Thoracic aorta (tissue), 2 donors: ENCODE measurements at places on chromosomes 1 and 21.

GRCh38 chr1:27662261-27662660, 9.7 kb downstream of the IFI6 start:
- no peak for DNase-seq

DNA sequence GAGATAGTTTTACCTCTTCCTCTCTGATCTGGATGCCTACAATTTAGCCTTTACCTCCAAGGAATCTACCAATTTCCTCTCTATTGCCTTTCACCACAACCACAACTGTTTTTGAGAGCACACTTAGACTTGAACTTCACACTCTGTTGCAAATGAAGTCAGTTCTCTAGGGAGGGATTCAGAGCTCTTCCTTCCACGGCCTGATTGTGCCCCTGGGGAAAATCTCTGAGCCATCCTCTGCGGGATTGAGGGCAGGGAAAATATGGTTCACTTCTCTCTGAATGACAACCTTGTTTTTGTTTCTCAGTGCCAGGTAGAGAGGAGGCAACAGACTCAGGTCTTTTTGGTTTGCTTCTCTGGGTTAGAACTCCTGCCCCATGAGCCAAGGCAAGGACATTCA, 35.4 kb upstream of the BCL10 start:
- DNase-seq, result no peak

DNA sequence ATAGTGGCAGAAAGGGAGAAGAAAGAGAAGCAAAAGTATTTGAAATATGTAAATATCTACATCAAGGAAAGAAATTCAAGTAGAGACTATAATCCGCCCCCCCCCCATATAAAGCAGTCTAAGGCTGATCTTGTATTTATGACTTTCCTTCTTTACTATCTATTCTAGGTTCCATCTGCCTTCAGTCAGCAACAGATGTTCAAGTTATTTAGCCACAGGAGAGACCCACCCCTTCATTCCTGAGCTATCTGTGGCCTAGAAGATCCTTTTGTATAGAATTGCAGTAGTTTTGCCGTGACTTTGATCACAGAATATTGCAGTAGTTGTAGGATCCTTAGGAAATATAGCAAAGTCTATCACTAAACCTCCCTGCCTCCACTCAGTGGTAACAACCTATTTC, 10.7 kb upstream of the BSDC1 start:
- DNase-seq, result no peak

DNA sequence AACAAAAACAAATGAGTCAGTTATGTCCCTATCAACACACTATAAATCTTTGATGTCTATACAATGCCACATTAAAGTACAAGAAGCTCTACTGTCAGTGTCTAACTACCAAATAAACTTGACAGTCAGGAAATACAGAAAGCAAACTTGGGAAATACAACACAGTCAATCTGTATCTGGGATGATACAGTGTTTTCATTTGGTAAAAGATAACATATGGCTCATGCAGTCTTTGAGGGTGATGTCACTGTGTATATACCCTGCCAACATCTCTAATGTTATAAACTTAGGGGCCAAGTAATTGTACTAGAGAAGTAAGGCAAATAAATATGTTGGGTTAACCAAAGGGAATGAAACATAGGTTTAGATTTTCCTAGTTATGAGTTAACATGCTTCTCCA, 552.5 kb upstream of the ADAMTS5 start:
- no peak for DNase-seq

DNA sequence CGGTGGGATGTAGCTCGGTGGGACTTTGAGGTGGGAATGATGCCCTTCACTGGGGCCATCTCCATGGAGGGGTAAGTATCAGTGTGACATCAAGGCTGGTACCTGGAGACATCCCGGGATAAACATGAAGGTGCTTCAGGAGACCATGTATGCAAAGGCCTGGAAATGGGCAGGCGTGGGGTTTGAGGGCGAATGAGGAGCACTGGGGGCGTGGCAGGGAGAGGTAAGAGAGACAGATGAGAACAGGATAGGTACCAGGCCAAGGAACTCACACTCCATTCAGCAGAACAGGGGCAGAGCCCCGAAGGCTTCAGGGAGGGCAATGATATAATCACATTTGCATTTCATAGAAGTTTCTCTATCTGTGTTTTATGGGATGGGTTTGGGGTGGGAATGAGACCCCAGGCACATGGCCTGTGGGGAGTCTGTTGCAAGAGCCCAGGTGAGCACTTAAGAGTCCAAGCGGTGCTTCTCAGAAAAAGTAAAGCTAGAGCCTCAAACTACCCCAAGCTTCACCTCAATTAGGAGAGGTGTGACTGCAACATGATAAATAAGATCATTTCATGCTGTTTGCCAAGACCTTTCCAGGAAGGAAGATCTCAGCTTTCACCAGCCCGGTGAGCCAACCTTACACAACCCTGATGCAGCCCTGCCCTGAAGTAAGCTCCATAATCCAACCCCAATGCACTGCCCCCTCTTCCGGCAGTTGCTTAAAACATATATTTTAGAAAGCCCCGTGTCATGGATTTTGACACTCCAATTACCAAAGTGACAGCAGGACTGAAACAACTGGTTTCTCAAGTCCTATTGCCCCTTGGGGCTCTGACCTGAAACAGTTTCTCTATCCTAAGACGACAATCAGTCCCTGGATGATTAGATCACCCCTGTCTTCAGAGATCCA, 7.4 kb downstream of the S100A9 start:
- no peak for DNase-seq

GRCh38 chr21:34201001-34201400, 127.6 kb downstream of the MRPS6 start:
- no peak for DNase-seq

- DNase-seq, result peak; percentile 20
These were observed 382 bp downstream of the TRMT1L start for GRCh38 chr1:185156288-185156853.

DNA sequence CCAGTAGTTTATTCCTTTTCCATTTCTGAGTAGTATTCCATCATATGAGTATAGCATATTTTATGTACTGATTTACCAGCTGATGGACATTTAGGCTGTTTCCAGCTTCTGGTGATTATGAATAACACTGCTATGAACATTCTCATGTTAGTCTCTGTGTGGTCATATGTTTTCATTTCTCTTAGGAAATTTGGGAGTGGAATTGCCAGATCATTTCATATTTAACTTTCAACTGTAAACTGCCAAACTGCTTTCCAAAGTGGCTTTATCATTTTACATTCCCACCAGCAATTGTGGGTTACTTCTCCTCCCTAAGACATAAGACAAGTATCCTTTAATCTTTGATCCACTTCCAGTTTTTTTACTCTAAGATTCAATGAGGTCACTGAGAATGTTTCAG, 85.7 kb upstream of the RALGPS2 start:
- no peak for DNase-seq

DNA sequence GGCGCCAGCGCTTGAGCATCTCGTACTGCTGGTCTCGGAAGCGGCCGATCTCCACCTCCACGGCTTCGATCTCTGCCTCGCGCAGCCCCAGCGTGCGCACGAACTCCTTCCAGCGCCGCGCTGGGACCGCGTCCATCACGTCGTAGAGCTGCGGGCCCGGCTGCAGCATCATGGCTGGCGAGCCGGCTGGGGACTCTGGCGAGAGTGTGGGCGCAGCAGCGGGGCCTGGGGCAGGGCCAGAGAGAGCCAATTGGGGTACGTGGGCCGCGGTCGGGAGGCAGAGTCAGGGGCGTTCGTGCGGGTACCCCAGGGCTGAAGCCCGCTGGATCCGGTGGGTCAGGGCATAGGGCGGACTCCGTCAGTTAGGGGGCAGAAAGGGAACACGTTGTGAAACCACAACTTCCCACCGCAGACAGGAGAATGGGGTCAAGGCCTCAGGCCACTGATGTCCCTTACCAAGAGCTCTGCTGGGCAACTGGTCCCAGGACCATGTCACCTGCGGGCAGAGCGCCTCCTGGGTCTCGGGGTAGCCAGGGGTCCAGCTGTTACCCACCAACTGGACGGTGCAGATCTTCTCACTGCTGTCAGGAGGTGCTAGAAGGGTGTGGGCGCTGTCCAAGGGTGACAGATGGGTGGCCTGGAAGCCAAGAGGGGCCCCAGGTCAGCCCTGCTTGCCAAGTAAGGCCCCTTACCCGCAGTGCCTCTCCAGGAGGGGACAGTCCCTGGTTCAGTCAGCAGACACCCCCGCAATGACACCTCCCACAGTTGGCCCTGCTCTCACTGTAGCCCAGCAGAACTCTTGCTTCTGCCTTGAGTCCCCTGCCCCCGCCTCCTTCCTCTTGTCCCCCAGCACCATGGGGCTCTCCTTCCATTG, 4.2 kb downstream of the TNFRSF25 start:
- DNase-seq, result no peak

GRCh38 chr1:101826416-101826815, 170.3 kb downstream of the OLFM3 start:
- DNase-seq, result no peak

DNA sequence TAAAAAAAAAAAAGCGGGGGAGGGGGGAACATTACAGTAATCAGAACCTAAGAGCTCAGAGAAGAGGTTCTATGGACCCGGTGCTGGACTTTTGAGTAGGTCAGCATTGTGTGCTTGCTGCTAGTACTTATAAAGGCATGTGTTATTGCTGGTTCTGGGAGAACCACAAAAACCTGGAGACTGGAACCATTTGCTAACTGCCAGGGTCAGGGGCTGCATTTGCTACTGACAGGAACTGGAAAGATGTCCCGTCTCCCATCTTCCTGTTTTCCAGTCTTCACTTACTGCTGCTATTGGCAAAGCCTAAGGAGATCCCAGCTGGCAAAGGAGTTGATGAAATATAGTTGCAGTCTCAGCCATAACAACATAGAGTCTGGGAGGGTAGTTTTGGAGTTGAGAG, 4.3 kb downstream of the RNF2 start:
- DNase-seq, result no peak

DNA sequence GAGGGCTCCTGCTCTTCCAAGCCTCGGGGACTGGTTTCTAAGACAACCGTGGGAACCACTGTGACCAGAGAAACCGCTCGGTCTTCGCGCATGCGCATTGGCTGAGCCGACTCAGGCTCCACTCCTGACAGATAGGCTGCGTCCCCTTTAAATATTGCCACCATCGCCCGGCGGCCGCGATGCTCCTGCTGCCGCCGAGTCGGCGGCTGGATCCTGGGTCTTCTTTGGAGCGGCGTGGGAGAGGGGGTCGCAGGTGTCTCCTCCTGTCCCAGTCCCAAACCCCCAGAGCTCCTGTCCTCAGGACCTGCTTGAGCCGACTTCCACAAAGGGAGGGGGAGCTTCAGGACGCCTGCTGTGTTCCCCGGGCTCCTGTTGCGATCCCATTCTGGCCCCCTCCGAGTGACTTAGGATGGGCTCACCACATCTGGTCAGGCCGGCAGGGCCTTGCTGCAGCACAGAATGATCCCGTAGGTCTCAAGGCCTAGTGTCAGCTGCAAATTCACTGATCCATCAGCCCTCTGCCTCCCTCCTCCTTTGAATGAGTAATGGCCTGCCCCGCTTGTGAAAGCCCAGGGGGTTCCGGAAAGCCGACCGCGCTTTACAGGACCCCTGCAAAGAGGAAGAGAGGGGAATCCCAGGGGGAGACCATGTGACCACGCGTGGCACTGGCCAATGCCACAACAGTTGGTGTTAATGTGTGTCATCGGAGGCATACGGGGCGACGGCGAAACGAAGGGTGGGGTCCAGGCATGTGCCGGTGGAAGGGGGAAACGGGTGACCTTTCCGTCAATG, 683.2 kb upstream of the TPTE start:
- no peak for DNase-seq

DNA sequence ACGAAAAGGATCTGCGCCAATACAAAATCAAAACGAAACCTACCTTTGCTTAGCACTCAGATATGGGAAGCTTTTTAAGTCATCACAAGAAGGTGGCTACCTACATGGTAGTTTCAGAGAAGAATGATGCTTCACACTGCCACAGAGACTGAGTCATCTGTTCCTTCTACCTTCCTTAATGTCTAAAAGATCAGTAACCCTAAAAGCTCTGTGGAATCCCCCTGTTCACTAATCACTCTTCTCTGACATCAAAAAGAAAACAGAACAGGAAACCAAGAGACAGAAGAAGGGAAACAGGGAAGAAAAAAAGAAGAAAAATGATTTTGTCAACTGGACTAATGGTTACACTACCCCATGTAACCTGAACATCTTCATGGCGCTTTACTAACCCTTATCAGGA, 177.2 kb downstream of the SMYD3 start:
- DNase-seq, result no peak

DNA sequence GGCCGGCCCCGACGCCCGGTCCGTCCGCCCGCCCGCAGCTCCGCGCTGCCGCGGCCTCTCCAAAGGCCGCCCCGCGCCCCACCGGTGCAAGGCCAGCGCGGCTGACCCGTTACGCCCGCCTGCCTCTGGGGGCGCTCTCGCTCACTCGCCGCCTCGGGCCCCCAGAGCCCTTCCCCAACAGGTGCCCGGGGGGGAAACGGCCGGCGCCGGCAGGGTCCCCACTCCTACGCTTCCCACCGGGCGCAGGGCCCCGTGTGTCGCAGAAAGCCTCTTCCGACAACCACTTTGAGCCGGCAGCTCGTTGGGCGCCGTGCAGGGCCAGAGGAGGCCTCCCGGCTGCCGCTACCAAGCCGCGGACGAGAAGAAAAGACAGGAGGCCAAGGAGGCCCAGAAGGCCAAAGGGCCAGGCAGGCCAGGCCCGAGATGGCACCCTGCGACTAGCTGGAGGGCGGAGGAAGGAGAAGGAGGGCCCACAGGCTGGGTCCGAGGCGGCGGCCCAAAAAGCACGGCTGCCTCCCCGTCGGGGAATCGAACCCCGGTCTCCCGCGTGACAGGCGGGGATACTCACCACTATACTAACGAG, 64.9 kb upstream of the FCGR2A start:
- no peak for DNase-seq

GRCh38 chr1:5914676-5915365, 77.4 kb downstream of the NPHP4 start:
- no peak for DNase-seq

DNA sequence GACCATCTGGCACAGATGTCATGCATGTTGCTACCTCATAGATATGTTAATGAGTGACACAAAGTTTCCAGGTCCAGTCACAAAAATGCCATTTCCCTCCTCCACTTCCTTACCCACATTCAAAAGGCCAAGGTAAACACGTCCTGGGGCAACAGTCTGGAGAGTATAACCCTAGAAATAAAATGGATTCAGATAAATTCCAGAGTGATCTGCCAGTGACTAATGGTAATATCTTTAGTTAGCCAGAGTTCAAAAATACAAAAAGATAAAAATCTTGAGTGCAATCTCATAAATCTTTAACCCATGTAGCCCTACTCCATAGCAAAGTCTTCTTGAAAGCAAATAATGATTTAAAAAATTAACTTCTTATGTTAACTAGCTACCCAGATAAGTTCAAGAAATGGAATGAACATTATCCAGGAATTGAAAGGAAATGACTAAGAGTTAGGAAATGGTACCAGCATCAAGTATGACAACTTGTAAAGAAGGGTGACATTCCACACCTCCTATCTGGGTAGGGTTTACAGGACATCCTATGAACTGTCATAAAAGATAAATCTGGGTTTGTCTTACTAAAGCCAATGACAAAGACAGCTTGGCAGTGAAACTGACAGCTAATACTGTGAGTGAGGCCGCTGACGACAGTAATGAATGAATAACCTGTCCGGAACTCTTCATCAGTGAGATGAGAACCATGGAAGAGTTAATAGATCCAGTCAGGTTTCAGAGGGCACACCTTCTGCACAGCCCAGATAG, 18.1 kb downstream of the RGS2 start:
- peak; percentile 6 for DNase-seq
